Fibroblast of mammary gland (primary cell): ENCODE measurements at places on chromosomes 3 and 15.

DNA sequence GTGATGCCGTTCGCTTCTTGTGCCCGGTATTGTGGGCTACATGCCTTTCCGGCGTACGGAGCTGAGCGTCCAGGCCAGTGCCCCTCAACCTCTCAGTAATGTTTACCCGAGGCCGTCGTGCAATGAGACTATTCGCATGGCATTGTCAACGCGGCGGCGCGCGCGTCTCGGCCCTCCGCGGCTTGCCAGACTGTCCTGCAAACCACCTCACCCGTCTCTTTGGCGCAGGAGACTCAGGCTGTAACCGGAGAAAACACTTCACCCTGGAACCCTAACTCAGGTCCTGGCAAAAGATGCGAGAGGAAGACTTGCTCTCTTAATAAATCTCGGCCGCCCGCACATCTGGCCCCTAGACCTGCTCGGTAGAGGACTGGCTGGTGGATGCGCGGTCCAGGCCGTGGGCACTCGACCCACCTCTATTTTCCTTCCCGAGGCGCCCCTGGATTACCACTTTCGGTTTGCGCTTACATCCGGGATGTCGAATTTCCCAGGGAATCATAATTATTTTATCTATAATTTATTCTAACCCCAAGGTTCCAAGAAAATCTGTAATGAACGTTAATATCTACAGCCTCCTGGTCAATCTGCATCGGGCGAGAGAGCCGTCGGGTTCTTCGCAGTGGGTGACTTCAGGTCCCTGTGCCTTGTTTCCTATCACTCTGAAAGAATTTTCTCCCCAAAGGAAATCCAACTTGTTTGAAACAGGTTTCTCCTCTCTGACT is 71.8 kb upstream of the POLG start:
- DNase-seq = no peak

GRCh38 chr15:72197460-72198355 is at the start of gene GRAMD2A:
TSS of gene GRAMD2A (minus strand) at chr15:72197787.
- peak; percentile 39 for DNase-seq

DNA sequence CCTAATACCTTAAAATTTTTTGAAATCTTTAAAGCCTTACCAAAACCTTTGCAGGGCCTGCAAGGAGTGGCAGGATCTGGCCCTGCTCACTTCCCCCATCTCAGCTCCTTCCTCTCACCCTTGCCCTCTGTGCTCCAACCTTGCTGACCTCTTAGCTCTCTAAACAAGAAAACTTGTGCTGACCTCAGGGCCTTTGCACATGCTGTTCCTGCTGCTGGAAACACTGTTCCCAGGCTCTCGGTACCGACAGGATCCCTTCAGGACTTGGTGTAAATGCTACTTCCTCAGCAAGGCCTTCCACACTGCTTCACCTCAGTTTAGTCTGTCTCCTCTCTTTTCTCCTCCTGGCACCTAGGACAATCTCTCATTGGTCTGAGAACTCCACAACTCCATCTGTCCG is 155.4 kb upstream of the IQSEC1 start:
- DNase-seq = no peak

DNA sequence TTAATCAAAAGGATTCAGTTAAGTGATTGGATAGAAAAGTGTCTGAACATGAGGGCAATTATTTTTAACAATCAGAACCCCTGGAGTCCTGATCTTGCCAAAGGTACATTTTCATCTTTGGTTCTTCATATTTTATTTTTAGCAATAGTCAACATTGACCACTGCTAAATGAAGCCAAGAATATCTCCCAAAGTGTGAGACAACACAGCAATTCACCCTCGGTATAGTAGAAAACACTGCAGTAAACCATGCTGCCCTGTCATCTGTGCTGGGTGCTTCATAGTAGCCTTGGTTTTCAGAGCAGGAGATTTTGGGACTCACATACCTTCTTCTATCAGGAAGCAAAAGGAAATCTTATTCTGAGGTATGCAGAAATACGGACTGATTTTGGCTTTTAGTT is 47.2 kb upstream of the PARL start:
- DNase-seq = no peak

DNA sequence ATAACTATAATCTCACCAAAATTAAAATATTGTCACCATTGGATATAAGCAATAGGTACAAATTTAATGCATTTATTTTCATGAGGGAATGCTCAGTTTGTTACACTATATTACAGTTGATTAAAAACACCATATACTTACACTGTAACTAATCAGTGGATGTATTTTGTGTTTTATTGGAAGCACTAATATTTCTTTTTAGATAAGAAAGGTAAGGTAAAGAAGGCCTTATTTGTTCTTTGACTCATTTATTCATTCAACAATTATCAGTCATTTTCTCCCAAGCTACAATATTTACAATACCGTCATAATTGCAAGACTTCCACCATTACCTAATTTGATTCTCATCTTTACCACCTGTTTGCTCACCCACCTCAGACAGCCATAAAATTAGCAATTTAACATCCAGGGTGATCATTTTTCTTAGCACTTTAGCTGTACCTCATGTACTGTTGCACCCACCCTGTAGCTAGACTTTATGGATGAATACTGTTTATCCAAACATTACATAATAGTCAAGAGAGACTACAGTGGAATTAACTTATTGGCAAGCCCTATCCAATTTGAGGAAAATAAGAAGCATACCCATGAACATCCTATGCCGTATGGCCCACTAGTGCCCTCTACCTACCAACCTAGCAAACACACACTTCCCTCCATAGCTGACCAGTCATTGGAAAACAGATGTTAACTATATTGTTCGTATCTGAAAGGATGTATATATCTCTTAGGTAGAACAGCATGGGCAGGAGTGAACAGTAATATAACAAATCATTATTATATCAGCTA is 229.6 kb downstream of the BBX start:
- DNase-seq = peak; percentile 57

GRCh38 chr3:8982509-8982908 is 19.2 kb upstream of the RAD18 start:
- peak; percentile 64 for DNase-seq

DNA sequence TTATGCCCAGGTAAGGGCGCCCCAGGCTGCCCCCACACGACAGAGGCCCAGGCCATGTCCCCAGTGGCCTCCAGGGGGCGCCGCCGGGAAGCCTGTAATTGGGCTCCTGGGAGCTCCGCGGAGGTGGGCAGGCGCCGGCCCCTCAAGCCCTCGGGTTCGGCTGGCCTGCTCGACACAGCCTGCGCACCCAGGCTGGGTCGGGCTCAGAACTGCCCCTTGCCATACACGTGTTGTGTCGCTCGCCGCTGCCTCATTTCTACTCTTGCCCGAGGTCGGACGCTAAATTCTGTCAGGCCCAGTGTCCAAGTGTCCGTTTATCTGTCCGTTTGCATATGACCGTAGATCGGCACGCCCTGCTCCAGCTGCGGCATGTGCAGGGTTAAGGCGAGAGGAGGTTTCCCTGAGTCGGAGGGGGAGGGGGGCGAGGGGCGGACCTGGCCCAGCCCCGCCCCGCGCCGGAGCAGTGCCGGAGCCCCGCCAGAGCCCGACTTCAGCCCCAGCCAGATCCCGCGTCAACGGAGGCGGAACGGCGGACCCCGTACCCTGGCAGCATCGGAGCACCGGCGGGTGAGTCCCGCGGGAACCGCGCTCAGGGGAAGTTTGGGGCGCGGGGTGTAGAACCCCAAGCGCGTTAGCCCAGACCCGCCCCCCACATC is at the start of gene KLHDC8B:
KLHDC8B (plus strand) TSS at position 480 of the 656 bp plus-strand sequence. CDS start 1,172 bp downstream, outside the sequence.
- DNase-seq = peak; percentile 78

GRCh38 chr15:101049856-101050622 is 130.9 kb downstream of the LRRK1 start:
- no peak for DNase-seq

GRCh38 chr15:40471808-40472150 is 995 bp downstream of the CHST14 start:
- no peak for DNase-seq

DNA sequence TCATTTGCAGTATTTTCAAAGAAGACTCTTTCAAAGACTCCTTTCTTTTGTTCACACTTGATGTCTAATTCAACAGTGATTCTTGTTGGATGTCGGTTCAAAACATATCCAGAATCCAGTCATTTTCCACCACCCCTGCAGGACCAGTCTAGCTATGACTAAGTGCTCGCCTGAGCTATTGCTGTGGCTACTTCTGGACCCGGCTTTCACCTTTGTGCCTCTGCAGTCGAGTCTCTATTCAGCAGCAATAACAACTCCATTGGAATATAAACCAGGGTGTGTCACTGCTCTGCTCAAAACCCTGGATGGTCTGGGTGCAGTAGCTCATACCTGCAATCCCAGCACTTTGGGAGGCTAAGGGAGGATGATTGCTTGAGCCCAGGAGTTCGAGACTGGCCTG is 55.0 kb downstream of the PRICKLE2 start:
- DNase-seq = no peak

- DNase-seq = no peak
Measured at GRCh38 chr3:116678853-116679252, 30.7 kb upstream of the TUSC7 start.

- peak; percentile 64 for DNase-seq
Measured at GRCh38 chr3:16203031-16203430, 28.6 kb downstream of the GALNT15 start.

DNA sequence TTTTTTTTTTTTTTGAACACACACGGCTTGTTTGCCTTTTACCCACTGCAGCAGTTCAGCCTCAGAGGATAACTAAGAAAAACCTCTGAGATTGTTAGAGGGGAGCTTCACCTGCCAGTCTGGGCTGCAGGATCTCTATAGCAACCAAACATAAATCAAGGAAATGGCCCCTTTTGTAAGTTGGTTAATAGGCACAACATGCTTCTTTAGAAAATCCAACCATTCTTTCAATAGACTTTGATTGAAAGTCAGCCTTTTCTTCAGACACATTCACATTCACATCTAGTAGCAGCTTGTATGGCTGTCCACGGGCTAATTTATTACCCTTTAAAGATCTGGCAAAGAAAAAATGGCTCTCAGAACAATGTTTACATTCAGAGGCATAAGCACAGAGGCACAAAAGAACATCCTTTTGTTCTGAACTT is 136.6 kb upstream of the RARB start:
- DNase-seq = no peak

GRCh38 chr3:188842639-188843038 is 329.1 kb upstream of the TPRG1 start:
- DNase-seq = peak; percentile 72

- DNase-seq = no peak
Measured at GRCh38 chr3:5429517-5429890, 242.0 kb downstream of the EDEM1 start.

DNA sequence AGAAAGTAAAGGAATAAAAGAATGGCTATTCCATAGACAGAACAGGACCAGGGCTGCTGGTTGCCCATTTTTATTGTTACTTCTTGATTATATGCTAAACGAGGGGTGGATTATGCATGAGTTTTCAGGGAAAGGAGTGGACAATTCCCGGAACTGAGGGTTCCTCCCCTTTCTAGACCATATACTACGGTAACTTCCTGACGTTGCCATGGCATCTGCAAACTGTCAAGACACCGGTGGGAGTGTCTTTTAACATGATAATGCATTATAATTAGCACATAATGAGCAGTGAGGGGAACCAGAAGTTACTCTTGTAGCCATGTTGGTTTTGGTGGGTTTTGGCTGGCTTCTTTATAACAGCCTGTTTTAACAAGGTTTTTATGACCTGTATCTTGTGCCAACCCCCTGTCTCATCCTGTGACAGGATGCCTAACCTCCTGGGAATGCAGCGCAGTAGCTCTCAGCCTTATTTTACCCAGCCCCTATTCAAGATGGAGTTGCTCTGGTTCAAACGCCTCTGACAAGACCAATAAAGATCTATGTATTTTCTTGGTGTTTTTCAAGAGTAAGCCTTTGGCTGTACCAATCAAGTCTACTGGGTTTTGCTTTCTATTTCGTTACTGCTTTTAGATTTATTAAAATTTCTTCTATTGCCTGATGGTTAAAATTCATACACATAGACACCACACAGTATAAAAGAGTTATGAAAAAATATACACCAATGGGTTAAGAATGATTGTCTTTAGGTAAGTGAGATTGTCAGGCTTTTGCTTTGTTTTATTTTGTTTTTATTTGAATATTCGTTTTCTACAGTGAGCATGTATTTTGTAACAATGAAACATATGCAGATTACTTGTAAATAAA is 37.4 kb upstream of the CTDSPL start:
- DNase-seq = no peak

GRCh38 chr3:86989006-86989405 is 1.9 kb downstream of the VGLL3 start:
- DNase-seq = no peak

DNA sequence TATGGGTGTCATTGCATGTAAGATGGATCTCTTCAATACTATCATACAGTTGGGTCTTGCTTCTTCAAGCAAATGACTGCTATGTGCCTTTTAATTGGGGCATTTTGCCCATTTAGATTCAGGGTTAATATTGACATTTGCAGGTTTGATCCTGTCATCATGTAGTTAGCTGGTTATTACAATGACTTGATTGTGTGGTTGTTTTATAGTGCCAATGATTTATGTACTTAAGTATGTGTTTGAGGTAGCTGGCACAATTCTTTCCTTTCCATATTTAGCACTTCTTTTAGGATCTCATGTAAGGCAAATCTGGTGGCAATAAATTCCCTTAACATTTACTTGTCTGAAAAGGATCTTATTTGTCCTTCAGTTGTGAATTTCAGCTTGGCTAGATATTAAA is 267.5 kb downstream of the VGLL3 start:
- no peak for DNase-seq

- DNase-seq = peak; percentile 90
Measured at GRCh38 chr15:81106560-81106959, 27.5 kb upstream of the CFAP161 start.

DNA sequence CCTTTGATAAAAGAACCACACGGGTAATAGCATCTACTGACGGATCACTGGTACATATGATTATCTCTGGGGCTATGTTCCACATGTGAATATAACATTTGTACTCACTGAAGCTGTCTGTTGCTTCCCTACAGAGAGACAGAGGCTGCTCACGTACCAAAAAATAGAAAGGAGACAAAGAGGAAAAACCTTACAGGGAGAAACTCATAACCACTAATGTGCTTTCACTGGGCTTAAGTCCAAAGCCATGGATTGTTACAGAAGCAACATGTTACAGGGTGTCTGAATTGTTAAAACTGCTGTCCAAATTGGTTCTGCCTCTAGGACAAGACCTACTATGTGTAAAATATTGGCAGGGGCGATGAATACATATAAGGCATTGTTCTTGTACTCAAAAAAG is 311.9 kb downstream of the FOXP1 start:
- DNase-seq = no peak

- no peak for DNase-seq
Measured at GRCh38 chr3:16500093-16500492, 13.4 kb downstream of the RFTN1 start.

- DNase-seq = peak; percentile 41
Measured at GRCh38 chr15:60814062-60814461, 335.1 kb upstream of the ICE2 start.

GRCh38 chr3:51408813-51409212 is 17.7 kb downstream of the RBM15B start:
- DNase-seq = no peak

- no peak for DNase-seq
Measured at GRCh38 chr3:2714834-2715233, 395.3 kb downstream of the IL5RA start.
